ENCODE measurements at places on chromosomes 1 and 21. TPM values are rescaled to one million over a fixed set of nuclear protein-coding genes. Genes with fewer than 3 reads are reported as not detected.

LRP8 gene
- total RNA-seq, result 40.4 TPM

BRINP3 gene
- under 0.01 TPM for total RNA-seq

LMX1A gene
- under 0.01 TPM for total RNA-seq

IPO13 gene
- 19.5 TPM for total RNA-seq

AGT gene
- 0.73 TPM for total RNA-seq

OR2L13 gene
- not detected for total RNA-seq

FBXO28 gene
- 33.4 TPM for total RNA-seq

CD247 gene
- total RNA-seq, result not detected

SELP gene
- not detected for total RNA-seq

EDEM3 gene
- total RNA-seq, result 95.0 TPM

PTGFRN gene
- total RNA-seq, result 32.1 TPM

MFAP2 gene
- 44.5 TPM for total RNA-seq

OR6N1 gene
- not detected for total RNA-seq

PLXNA2 gene
- 0.73 TPM for total RNA-seq

DISC1 gene
- 5.1 TPM for total RNA-seq

FMO4 gene
- 2.6 TPM for total RNA-seq

MROH9 gene
- not detected for total RNA-seq

C1orf210 gene
- not detected for total RNA-seq

PYGO2 gene
- total RNA-seq, result 12.5 TPM

SCYL3 gene
- total RNA-seq, result 6.1 TPM

CD244 gene
- total RNA-seq, result not detected

AGBL4 gene
- total RNA-seq, result not detected

PPCS gene
- total RNA-seq, result 43.4 TPM

HMCN1 gene
- total RNA-seq, result 15.4 TPM

ASCL5 gene
- under 0.01 TPM for total RNA-seq

GREM2 gene
- 8.6 TPM for total RNA-seq

C8B gene
- total RNA-seq, result not detected

RIMKLA gene
- not detected for total RNA-seq

RUNX3 gene
- total RNA-seq, result not detected

NUCKS1 gene
- total RNA-seq, result 156 TPM

DISP3 gene
- total RNA-seq, result under 0.01 TPM

S100A12 gene
- not detected for total RNA-seq

CD160 gene
- total RNA-seq, result not detected

FAM167B gene
- 1.1 TPM for total RNA-seq

ZMPSTE24 gene
- 56.5 TPM for total RNA-seq

CHAF1B gene
- total RNA-seq, result 7.4 TPM

ATP1A2 gene
- total RNA-seq, result not detected

RAVER2 gene
- 7.4 TPM for total RNA-seq

FLG2 gene
- not detected for total RNA-seq

GPATCH3 gene
- 7.0 TPM for total RNA-seq

CLDN8 gene
- not detected for total RNA-seq

OR4F16 gene
- 0.39 TPM for total RNA-seq

ADAM30 gene
- not detected for total RNA-seq

DCDC2B gene
- not detected for total RNA-seq

ABCG1 gene
- total RNA-seq, result under 0.01 TPM

FAM131C gene
- total RNA-seq, result under 0.01 TPM

NBPF20 gene
- total RNA-seq, result 2.2 TPM

PLA2G2F gene
- not detected for total RNA-seq
